GM18507 (cell line): ENCODE measurements at places on chromosomes 11 and 22.

- DNase-seq: no peak
These were observed 416.7 kb upstream of the CHORDC1 start for GRCh38 chr11:90639461-90639993.

DNA sequence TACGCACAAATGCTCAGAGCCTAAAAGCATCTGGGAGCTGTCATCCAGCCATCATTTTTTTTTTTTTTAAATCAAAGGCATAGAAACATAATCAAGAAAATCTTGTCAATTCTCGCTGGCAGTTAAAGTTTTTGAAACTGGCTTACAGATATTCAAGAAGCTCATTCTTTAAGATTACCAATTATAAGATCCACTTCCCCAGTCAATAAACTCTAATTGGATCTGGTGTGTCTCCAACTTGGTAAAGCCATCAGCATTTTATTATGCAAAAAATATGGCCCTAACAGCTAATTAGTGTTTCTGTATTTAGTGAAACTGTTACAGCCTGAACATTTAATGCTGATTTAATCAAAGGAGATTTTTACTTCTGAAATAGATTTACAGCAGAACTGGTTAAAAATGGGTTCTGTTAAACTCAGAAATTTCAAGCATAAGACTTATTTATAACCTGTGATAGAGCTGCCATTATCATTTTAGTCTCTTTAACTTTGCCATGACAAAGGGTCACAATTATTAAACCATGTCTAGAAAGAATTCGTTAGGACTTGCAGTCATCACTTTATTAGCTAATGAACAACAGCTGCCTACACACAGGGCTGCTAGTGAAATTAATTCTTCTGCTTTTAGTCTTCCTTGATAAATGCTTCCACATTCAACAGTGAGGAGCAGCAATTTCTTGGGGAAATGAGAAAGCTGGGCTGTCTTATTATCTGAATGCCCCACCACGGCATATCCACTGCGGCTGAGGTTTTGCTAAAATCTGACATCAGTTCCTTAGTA, 176.4 kb upstream of the PITPNB start:
- no peak for DNase-seq

DNA sequence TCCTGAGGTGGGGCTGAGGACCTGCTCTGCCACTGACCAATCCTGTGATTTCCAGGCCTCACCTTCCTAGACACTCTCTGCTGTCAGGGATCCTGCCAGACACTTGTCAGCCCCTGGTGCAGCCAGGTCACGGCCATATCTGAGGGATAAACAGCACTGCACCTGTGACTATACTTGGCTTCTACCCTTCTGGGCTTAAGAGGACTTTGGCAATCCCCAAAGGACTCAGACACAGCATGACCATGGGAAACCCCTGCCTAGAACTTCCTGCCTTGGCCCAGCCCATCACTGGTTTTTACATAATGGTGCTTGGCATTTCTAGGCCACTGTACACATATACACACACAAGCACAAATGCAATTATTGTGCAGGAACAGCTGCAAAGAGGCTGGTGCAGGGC, 11.6 kb upstream of the OLFML1 start:
- DNase-seq: peak; percentile 18

- DNase-seq: peak; percentile 69
These were observed 18.5 kb upstream of the CBX7 start for GRCh38 chr22:39170825-39171622.

DNA sequence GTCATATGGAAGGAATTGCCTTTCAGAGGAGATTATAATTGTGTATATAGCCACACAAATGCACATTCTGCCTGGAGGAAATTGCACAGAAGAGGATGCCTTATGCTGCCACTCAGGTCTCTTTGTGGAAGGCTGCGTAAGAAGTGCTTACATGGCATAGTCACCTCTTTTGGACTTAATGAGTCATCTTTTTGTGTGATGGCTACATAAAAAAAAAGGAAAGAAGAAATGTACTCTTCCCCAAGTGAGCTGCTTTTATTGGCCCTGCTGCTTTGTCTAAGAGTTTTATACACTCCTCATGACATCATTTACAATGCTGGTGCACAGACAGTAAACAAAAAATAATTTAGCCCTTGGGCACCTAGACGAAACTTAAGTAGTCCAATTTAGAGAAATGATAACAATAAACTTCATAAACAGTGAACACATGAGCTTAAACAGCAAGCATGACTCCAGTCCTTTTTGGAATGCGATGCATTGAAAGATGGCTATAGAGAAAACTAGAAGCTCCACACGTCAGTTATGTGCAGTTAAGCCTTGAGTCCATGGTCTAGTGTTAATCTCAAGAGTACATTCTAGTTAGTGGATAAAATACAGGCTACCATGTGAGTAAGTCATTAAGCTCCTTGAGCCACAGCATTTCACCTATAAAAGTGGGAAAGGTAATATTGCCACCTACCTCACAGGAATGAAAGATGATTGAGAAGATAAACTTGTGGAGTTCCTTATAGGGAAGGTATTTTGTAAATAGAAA, 12.0 kb downstream of the CSTPP1 start:
- no peak for DNase-seq

DNA sequence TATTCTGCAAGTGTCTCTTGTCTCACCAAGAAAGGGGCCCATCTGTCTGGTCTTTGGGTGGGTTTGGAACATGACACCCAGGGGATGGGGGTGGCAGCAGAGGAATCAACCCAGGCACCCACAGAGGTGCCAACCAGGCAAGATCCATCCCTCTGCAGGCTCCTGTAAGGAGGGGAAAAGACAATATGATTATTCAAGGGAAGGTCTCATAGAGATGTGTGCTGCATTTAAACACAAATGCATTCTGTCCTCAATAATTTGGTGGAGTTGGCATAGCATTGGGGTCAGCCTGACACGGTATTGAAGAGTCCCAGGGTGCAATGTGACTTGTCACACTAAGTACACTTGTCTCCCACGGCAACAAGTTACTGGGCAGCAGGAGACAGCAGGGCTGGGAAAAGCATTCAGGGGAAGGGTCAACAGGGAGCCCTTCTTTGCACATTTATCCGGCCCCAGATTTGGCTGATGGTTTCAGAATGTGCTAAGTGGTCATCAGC, 33.1 kb upstream of the SPON1 start:
- DNase-seq: no peak

GRCh38 chr11:20566591-20567434, 32.6 kb upstream of the SLC6A5 start:
- DNase-seq: no peak

GRCh38 chr11:2777871-2778629, 78.3 kb upstream of the KCNQ1OT1 start:
- no peak for DNase-seq

DNA sequence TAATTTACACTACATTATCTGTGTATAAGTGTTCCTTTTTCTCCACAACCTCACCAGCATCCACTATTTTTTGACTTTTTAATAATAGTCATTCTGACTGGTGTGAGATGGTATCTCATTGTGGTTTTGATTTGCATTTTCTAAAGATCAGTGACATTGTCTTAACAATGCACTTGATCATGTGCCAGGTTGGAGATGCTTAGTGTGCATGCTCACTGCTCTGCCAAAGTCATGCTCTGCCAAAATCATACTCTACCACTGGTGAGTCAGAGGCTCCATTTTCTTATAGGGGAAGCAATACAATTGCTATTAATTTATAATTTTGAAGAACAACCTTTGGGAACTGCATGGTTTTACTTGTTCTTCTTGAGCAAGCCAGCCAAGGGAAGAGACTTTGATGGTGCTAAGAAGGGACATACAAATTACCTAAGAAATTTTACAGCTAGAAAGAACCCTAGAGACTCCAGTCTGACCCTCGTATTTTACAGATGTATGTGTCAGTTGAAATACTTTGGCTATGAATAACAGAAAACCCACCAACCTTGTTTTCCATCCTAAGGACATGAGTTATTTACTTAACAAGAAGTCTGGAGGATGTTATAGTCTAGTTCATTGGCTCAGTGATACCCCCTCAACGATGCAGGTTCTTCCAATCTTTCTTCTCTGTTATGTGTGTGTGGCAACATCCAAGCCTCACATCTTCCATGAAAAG, 368.9 kb downstream of the DDX10 start:
- no peak for DNase-seq

DNA sequence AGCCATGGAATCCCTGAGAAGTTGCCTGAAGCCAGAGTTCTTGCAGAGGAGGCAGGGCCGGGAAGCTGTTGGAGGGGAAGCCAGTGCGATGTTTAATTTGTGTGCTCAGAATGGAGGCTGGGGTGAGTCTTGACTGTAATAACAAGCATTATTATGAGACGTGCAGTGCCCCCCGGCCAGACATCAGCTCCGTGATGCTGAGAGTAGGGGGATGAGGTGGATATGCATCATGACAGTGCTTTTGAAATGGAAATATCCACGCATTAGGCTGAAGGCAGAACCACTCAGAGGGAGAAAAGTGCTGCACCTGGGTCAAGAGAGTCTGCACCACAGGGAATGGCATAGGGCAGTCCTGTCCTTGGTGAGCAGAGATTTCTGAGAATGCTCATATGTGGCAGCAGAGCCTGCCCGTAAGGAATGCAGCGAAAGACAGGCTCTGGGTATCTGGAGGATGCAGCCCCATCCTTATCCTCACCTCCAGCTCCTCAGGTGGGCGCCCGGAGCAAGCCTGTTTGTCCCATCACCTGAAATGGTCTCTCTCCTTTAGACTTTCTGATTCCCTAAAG, 37.6 kb upstream of the SEZ6L start:
- DNase-seq: no peak

- DNase-seq: no peak
These were observed 4.5 kb downstream of the PRDM10 start for GRCh38 chr11:129998107-129998506.

DNA sequence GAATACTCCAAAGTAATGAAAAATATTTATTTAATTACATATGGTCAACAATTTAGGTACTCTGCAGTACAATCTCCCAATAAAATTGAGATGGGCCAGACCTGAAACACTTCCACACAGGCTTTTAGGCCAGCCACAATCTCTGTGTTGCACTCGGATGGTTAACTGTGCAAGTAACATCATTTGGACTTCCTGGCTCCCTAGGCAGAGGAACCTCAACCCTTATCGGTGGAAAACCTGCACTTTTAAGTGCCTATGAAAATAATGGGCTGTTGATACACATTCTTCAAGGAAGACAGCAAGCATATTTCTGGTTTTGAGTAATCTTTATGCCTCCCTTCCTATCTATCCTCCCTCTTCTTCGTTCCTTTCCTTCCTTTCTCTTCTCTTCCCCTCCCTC, 343.1 kb downstream of the SOX6 start:
- DNase-seq: no peak

- no peak for DNase-seq
These were observed 868.5 kb downstream of the TBC1D22A start for GRCh38 chr22:47630741-47631534.

DNA sequence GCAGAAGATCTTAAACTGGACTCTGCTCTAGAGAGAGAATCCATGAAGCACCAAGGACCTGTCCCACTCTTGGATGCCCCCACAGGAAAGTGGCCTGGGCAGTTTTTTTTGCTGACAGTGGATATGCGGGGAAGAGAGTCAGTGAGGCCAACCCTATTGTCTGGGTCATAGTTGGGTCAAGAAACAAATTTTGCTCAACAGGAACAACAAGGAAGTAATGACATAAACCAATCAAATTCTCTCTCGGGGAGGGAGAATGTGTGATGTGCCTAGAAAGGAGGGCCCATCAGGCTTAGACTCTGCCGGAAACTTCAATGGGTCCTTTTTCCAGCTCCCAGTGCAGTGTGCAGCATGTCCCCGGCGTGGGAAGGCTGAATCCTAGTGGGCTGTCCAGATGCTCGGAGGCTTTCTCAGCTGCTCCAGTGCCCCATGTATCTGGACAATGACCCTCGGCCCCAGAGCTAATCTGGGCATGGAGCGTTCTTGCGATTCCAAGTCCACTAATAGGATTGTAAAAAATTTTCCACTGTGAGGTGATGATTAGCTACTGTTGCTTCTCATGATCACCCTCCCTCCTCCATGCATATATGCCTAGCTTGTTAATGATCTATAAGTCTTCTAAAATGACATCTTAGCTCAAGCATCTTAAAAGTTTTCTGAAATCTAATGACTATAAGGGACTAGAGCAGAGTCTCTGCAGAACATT, 101.0 kb downstream of the SNX19 start:
- no peak for DNase-seq

DNA sequence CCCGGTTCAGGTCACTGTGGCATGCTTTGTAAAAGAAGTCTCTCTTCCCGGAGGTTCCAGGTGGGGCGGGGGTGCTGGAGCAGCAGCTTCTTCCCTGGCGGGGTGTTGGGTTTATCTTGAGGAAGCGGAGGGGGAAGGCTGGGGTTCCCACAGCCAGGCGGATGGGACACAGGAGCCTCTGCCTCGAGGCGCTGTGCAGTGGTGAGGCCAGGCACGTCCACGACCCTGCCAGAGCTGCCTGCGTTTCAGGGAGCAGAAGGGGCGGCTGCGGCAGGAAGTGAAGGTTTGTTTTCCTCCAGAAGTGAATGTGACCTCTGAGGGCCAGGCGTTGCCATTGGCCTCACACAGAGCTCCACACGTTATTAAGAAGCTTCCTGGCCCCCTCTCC, 20.1 kb upstream of the ADORA2A start:
- DNase-seq: no peak

DNA sequence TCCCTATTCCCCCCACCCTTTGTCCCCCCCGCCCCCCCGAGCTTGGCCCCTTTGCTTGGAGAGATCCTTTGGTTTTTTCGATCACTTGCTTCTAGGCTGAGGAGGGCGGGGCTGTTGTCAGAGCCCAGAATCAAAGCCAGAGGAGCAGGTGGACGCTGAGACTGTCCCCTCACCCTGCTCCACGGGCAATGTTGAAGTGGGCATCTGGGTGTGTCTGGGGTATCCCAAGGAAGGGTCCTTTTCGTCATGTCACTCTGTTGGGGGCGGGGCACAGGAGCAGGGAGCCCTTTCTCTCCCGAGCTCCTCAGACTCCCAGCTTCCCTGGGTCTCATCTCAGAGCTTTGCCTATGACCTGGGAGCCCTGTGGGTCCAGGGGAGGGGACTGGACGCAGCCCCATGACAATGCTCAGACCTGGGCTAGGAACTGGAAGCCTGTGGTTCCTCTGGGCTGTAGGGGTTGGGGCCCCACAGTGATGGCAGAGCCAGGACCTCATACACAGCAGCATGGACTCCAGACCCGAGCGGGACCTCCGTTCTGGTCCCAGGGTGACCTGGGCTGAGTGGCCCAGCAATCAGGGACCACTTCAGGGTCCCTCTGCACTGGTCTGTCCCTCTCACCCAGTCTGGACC, 2.9 kb upstream of the APOBEC3A start:
- no peak for DNase-seq

DNA sequence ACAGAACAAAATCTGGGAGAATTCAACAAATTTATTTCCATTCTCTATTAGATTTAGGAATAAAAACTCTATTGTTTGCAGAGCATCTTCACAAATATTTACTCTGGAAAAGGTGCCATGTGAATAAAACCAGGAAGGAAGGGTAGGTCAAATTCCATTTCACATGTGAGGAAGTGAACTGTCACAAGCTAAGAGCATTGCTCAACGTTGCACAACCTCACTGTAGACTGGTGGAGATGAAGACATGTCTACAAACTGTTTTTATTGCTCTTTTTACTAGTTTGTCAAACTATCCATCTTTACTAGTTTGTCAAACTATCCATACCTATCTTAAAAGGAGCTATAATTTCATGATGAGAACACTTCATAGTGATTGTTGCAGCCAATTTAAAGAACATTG, 236.4 kb downstream of the CNTN5 start:
- DNase-seq: no peak

- DNase-seq: no peak
These were observed 54.2 kb downstream of the GRAMD4 start for GRCh38 chr22:46674367-46674781.
